ENCODE measurements at places on chromosomes 5 and 9.

- no peak for DNase-seq
Observed at GRCh38 chr9:110714314-110714713, 45.7 kb downstream of the MUSK start.

DNA sequence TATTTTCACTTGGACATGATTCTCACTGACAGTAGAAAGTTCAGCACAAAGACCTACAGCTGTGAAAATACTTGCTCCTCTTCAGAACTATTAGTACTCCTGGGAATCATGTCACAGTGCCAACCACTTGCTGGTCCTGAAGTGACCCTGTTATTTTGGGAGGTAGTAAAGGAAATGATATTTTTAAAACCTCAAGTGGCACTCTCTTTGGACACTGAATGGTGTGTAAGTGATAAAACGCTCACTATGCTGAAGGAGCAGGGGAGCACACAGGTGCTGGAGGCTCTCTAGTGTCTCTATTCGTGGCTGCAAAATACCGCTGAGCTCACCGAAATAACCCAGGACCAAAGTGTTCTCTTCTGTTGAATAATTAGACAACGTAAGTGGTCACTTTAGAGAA is 76.9 kb upstream of the SPATA31D4 start:
- no peak for DNase-seq

DNA sequence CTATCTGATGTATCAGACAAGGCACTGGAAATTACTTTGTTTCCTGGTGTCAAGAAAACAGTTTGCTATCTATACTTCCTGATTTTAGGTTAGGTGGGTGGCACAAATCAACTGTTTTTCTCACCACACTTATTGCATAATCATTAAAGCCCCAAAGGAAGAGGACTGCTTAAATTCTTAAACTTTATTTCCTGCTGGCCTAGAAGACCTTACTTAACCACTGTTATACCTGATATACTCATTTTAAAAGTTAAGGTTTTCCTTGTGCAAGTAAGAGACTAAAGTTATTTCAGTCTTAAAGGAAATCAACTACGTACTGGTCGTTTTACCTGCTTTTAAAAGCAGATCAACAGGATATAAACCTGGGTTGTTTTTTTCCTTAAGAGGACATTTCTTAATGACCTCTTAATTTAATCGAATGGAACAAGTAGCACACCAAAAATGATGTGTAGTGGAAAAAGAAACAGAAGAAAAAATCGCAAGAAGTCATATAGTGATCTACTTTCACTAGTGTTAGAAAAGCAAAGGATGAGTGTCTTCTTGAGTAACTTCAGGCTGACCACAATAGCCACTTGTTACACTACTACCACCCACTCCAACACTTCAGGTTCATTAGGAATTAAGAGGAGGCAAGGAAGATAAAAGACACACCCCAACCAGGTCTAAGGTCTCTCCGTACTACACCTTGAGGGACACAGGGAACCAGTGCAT is 974 bp downstream of the CLINT1 start:
- no peak for DNase-seq

DNA sequence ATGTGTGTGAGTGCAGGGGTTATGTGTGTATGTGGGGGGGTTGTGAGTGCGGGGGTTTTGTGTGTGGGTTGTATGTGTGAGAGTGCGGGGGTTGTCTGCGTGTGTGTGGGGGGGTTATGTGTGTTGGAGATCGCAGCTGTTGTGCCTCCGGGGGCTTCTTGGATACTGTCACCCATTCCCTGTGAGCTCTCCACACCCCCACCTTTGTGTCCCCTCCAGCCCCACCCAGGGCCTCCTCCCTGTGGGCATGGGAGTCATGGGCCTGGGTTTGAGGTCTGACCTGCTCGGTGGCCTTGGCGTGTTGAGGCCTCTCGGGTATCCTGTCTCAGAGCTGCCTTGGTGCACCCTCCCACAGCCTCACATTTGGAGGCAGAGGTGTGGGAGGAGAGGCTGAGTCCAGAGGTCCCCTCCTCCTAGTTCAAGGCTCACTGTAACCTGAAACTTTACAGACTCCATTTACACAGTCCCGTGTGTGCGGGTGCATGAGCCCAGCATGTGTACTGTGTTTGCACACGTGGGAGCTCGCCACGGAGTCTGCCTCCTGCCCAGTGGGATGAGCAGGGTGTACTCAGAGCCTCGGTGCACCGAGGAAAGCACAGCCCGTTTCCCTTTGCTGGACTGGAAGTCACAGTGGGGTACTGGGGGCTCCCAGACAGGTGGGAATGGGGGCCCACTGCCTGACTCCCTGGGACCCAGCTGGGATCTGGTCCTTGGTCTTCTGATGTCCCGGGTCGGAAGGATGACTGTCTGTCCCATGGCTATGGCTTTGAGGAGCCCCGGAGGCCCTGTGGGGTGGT is 43.4 kb downstream of the RXRA start:
- DNase-seq, result no peak

- DNase-seq, result no peak
Observed at GRCh38 chr9:133394687-133395271, 18.6 kb downstream of the STKLD1 start.

DNA sequence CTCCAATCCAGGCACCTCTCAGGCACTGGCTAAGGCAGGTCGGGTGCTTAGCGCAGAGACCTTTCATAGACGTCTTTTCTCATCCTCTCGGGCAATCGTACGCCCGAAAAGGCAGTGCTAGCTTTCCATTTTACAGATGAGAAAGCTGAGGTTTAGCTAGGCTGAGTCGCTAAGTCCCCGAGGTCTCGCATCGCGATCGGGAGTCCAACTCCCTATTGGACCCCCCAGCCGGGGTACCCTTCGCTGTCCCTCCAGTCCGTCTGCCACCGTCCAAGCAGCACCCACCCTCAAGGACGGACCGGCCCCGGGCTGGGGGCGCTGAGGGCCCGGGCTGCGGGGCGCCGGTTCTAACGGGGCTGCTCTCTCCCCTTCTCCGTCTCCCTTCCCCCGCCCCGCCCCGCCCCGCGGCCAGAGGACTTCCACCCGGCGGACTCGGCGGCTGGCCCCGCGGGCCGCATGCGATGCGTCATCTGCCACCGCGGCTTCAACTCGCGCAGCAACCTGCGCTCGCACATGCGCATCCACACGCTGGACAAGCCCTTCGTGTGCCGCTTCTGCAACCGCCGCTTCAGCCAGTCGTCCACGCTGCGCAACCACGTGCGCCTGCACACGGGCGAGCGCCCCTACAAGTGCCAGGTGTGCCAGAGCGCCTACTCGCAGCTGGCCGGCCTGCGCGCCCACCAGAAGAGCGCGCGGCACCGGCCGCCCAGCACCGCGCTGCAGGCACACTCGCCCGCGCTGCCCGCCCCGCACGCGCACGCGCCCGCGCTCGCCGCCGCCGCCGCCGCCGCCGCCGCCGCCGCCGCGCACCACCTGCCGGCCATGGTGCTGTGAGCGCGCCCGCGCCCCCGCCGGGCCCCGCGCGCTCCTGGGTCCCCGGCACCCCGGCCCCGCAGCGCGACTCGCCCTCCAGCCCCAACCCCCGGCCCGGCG is 12.5 kb upstream of the EXOSC2 start:
- DNase-seq, result peak; percentile 75

- no peak for DNase-seq
Observed at GRCh38 chr9:99411479-99412115, 189.5 kb downstream of the SEC61B start.

DNA sequence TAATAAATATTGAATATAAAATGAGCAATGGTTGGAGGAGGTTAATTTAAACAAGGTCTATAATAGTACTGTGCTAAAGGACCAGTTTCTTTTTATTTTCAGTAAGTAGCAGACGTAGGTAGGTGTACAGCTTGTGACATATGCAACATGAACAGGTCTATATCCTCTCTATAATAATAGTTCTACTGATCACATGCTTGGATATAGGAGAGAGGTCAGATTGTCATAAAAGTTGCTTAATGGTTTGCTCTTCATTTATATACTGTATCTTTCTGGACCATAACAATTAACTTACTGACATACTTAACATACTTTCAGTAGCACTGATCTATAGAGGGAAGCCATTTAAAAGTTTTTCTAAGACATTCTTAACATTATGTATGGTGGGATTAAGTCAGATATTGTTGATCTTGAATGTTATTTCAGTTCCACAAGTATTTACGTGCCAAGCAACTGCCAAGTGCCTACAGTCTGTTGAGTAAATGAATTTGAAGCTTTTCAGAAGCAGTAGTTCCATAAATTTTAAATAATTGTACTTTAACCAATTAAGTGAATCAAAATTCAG is 68.0 kb downstream of the DENND4C start:
- no peak for DNase-seq

GRCh38 chr5:159448-160172 is 31.7 kb upstream of the LRRC14B start:
- DNase-seq, result no peak

GRCh38 chr5:17482790-17483189 is 15.2 kb upstream of the TAF11L2 start:
- DNase-seq, result no peak

DNA sequence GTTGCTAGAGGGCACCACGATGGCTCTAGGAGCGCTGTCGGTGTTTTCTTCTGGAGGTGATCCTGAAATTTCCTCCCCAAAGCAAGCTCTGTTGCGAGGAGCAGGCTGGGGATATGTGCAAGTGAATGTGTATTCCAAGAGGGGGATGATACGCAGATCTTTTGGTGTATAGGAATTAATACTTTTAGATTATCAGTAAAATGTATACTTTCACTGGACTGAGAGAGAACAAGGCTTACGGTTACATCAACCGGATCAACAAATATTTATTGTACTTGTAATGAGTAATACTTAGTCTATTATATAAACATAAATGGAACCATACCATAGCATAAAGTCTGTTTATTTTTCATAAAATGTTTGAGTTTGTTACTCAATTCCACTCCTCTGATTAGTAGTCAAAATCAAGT is 632 bp upstream of the PRKAA1 start:
- DNase-seq, result no peak

DNA sequence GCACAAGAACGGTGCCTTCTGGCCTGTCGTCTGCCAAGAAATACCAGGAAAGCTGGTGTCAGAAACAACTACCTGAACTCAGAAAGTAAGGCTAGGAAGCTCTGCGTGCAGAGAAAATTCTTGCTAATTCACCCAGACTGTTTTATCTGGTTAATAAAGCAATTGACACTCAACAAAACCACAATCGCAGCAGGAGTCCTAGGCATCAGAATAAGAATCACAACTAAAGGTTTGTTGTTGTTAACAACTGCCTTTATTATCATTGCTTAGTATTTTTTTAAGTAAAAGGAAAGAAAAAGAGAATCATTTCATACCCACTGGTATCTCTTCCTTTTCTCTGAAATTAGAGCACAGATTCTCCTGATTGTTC is 3.9 kb upstream of the ISL1 start:
- no peak for DNase-seq

- no peak for DNase-seq
Observed at GRCh38 chr9:107375001-107375400, 91.9 kb downstream of the RAD23B start.

GRCh38 chr9:76634356-76635054 is 129.7 kb upstream of the PCA3 start:
- no peak for DNase-seq

DNA sequence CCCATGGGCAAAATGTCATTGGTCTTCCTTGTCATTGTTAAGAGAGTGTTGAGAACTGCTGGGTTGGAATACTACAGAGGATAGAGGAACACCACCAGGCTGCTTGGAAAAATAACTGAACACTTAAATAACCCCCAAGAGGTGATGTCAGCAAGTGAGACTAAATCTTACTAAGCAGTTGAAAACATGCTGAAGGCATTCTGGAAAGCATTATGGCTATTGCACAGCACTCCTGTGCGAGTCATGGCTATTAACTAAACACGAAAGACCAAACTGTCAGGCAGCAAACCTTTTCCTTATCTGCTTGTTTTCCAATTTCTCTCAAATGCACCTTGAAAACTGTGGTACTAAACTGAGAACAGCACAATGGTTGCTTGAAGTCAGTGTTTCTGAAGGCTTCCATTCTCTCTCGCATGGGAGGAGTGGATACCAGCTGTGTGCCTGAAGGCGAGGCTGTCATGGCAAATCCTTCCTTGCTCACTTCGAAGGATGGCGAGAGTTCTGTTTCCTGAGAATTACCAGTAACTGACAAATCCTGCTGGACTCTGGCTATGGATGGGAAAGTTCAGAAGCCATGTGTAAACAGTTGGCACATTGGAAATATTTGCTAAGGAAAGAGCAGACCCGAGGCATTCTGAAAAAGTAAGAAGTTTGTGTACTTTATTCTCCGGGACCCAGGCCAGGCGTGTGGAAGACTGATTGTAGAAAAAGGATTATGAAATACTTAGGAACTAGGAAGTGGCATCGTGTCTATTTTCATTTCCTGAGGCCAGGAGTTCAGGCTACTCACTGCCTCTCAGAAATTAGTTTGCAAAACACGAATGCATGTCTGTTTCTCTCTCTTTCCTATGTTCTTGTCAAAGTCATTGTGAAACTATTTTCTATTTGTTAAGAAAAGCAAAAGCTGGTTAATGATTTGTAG is 182.1 kb downstream of the DMRT2 start:
- no peak for DNase-seq

GRCh38 chr5:172664681-172665541 is 23.8 kb downstream of the NEURL1B start:
- DNase-seq, result no peak

DNA sequence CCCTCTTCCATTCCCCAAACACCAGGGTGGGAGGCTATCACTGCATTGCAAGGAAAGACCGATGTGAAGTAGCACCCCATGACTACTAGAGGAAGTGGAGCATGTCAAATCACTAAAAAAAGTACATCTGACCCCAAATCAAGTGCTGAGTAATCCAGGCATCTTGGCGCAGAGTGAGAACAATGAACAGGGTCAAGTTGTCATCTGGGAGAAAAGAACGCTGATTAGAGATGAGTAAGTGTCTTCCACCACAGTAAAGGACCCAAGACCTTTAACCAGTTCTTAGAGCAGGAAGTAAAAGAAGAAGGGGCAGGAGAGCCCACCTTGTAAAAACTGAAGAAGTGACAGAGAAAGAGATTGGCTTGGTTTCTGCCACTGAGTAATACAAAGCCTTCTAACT is 75.0 kb upstream of the RAD23B start:
- no peak for DNase-seq

DNA sequence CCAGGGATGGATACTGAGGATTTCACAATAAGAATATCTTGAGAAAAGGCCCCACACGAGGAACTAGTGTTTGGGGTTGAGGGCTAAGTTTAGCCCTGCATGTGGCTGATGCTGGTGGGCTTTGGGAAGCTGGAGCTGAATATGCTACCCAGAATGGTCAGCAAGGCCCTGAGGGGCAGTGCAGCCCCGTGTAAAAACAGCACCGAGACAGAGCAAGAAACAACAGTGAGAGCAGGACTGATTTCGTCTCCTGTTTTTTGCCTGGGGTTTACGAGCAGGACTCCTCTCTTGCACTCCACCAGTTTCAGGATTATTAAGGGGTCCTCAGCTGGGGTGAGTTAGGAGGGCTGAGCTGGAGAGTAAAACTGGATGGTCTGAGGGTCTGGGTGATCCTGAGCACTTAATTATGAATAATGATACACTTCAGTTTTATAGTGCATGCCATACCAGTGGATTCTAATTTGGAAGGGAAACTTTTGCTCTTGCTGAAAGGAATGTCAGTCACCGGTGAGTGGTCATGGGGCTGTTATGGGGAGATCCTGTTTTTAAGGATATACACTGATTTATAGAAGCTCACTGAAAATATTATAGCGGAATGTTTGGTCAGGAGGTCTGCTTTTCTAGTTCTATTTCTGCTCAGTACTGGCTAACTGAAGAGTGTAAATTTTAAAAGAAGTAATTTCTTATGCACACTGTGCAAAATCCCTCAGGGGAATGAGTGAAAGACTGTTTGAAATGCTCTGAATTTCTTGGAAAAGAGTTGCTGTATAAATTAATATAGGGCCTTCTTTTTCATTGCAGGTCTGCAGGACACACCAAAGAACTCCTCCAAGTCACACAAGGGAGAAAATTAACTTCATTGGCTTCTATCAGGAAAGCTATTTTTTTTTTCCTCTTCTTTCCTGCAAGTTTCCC is 42.7 kb upstream of the NFIB start:
- no peak for DNase-seq
